ENCODE measurements at places on chromosomes 16 and 17.

DNA sequence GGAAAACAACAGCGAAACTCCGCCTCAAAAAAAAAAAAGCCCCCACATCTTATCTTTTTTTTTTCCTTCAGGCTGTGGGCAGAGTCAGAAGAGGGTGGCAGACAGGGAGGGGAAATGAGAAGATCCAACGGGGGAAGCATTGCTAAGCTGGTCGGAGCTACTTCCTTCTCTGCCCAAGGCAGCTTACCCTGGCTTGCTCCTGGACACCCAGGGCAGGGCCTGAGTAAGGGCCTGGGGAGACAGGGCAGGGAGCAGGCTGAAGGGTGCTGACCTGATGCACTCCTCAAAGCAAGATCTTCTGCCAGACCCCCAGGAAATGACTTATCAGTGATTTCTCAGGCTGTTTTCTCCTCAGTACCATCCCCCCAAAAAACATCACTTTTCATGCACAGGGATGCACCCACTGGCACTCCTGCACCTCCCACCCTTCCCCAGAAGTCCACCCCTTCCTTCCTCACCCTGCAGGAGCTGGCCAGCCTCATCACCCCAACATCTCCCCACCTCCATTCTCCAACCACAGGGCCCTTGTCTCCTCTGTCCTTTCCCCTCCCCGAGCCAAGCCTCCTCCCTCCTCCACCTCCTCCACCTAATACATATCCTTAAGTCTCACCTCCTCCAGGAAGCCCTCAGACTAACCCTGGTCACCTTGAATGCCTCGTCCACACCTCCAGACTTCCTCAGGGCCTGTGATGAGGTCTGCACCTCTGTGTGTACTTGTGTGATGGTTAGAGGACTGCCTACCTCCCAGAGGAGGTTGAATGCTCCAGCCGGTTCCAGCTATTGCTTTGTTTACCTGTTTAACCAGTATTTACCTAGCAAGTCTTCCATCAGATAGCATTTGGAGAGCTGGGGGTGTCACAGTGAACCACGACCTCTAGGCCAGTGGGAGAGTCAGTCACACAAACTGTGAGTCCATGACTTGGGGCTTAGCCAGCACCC is 1.2 kb upstream of the HBA1 start:
- no peak for DNase-seq

- no peak for DNase-seq
Measured at GRCh38 chr17:73888862-73889261, 244.6 kb upstream of the SDK2 start.

DNA sequence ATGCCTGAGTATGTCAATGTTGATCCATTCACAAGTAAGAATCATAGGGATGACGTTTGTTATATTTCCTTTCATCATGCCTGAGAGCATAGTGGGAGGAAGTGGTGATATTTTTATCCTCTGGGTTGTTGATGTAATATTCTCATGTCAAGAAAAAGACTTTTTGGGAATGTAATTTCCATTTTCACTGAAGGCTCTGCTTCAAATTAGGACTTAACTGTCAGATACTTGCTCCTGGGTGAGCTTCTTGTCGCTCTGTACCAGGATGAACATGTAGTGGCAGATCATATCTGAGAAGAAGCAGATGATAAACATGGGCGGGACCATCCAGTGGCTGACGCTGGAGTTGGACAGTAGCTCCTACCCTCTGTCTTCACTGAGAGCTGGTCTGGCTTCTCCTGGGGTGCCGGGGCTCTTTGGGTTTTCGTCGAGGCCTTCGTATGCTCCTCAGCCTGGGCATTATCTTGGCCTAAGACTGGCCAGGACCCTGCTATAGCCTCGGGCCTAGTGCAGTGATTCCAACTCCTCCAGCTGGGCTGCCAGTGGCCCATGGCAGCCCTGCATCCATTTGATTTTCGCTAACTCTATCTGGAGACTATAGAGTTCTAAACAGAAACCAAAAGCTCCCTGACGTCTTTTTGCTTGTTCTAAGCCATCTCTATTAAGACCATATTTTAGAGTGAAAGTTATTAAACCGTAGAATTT is 19.7 kb downstream of the CYB5B start:
- DNase-seq = no peak

- peak; percentile 10 for DNase-seq
Measured at GRCh38 chr17:34171245-34171818, 83.8 kb upstream of the CCL2 start.

DNA sequence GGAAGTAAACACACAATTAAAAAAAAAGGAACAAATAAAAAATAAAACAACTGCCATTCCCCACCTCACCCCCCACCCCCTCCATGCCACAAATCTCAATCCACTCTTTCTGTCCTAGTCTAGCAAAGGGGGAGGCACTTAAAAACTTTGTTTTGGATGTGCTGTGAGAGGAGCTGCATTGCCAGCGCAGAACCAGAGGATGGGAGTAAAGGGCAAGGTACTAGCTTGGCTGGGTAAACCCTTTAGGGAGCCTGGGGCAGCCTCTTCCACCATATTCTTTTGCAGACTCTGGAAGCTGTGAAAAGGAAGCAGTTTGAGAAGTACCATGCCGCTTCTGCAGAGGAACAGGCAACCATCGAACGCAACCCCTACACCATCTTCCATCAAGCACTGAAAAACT is 1.4 kb downstream of the MRPS7 start:
- no peak for DNase-seq

- DNase-seq = no peak
Measured at GRCh38 chr16:10976634-10977033, 32.3 kb downstream of the CLEC16A start.

DNA sequence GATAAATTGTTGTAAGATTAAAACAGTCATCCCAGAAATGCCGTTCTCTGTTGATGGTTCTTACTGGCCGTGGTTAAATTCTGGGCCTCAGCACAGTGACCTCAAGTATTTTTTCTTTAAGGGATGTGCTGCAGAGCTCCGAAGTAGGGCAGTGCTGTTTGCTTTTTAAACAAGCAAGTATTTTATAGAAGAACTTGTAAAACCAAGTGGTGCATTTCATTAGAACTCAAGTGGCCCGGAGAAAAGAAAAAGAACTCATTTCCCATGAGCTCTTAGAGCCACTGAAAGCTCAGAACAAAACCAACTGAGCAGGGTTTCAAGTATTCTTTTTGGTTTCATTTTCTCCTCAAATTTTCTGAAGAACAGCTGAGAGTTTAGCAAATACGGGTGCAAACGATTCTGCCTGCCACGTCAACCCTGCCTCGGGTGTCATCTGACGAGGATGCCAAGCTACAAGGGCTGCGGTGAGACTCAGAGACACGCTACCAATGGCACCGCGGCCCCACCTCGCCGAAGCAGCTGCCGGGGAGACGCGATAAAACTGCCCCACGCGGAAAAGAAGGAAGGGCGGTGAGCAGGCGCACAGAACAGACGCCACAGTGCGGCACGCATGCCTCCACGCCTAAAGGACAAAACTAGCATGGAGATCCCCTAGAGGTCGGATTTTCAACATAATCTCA is 6.3 kb downstream of the LMF1 start:
- DNase-seq = peak; percentile 47

All from effector CD4-positive, alpha-beta T cell (primary cell).